Occipital lobe (tissue), 3 donors: ENCODE measurements at places on chromosomes 4 and X. TPM values are rescaled to one million over a fixed set of nuclear protein-coding genes. Genes with fewer than 3 reads are reported as not detected.
A peak's percentile ranks its signal among the peaks of the same experiment; 100 is the strongest.

GRCh38 chr4:7427831-7428260, 6.9 kb downstream of the PSAPL1 start:
- DNase-seq, result no peak

- DNase-seq, result no peak
Measured at GRCh38 chr4:132502096-132502552, 647.0 kb upstream of the PCDH10 start.

DNA sequence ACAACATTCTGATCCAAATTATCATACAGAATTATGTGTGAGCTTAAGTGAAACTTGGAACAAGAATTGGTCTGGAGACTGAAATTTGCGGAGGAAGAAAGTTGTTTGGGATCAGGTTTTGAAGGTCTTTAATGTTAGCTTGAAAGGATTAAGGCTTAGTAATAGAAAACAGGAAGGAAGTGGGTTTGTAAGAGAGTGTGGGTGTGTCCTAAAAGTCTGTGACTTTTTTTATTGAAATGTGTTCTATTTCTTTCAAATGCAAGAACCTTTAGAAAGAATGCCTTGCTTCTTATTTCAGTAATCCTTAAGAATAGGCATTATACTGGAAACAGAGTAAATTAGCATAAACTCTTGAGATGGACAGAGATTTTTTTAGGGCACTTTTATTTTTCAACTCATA, 198.0 kb downstream of the GALNTL6 start:
- no peak for DNase-seq

GRCh38 chrX:107654566-107654871, 26.2 kb downstream of the PRPS1 start:
- DNase-seq, result no peak

CSAG3 gene
- total RNA-seq, result not detected

GRCh38 chr4:16783119-16783518, 115.3 kb downstream of the LDB2 start:
- no peak for DNase-seq

DNA sequence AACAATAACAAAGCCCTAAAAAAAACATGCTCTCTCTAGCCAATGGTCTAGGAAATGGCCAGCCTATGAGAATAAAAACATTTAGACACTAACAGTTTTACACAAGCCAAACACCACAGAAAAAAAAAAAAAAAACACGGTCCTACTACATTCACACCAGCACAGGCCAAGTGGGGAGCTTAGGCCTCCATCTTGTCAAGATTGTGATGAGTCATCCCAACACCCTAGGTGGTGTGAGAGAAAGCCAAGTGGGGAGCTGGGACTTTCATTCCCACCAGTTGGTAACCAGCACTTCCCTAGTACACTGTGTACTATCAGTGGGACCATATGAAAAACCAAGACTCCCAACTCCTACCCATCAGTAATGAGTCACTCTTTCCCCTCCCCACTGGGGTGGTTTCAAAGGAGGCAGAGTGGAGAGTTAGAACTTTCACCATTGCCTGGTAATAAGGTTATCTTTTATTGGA, 95.6 kb downstream of the ADAMTS3 start:
- DNase-seq, result no peak

GPR119 gene
- total RNA-seq, result not detected

TSPYL2 gene
- total RNA-seq, result 7.0 TPM

DNA sequence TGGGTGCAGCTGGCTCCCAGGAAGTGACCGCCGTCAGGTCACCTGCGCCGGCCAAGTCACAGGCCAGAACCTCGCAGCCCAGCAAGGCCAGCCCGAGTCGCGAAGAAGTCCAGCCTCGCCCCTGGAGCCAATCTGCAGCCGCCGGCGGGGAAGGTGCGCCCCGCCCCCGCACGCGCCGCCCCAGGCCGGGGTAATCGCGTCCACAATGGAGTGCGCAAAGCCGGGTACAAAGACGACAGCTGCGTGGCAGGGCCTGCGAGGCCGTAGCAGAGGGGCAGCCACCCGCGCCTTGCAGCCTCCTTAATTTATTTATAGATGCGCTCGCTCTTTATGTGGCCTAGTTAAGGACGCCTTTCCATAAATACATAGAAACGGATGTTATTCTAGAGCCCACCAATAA, 139.4 kb upstream of the CPEB2 start:
- no peak for DNase-seq

DNA sequence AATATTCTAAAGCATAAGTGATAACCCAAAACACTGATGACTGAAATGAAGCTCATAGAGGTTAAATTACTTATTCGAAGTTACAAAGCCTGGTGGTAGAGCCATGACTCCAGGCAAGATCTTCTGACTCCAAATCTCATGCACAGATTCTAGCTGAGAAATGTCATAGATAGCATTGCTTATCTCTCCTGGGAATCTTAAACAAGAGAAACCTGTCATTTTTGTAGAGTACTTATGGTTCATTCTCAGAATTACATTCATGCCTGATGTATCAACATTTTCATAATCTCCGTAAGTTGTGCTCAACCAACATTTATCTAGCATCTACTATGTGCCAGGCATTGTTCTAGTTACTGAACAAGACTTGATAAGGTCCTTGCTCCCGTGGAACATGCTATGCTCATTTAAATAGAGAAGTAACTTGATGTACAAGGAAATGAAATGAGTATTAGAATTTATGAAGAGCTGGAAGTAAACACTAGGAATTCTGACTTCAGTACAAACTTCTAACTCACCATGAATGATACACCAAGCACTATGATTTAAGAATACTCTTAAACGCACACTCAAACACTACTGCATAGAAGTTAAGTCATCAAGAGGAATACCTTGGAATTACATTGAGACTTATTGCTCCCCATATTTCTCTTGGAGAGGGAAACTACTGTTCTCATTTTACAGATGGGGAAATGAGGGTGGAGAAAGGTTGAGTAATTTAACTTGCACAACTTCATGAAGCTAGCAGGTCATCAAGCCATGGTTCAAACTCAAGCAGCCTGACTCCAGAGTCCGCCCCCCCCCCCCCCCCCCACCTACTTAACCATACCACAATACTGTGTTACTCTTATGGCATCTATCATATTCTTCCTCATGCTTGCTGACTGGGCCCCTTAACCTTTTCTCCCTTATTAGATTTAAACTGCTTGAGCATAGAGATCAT, 45.4 kb downstream of the MBNL3 start:
- no peak for DNase-seq

DNA sequence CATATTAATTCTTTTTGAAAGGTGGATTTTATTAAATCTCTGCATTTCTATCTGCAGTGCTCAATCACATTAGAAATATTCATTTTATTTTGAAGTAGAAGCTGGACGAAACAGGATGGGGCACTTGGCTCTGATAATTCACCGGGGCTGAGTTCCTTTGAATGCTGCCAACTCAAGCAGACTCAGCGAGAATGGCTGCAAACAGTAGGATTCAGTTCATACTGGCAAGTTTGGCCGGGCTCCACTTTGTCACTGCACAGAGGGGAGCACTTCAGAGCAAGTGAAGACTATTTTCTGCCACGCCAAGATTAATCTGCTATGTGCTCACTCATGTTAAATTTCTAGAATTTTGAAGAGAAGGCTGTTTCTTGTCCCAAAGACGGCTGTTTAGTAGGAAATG, 30.7 kb upstream of the KLHL8 start:
- peak; percentile 32 for DNase-seq

- DNase-seq, result peak; percentile 36
Measured at GRCh38 chr4:24470666-24471485, 113.5 kb downstream of the DHX15 start.

- no peak for DNase-seq
Measured at GRCh38 chr4:6594826-6595355, 19.9 kb downstream of the MAN2B2 start.

AFF2 gene
- total RNA-seq, result 343 TPM

DNA sequence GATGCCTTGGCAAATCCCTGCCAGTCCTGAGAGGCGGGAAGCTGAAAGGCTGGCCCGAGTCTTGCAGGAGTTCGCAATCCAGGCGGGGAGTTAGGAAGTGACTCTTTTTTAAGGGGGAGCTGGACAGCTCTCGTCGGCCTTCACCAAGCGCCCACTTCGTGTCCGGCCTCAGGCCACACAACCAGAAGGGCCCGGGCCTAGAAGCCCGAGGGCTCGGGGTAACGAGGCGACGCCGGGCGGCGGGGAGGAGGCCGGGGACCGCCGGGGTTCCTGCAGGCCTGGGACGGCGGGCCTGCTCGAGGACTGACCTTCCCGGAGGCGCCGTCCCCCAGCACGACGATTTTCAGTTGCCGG, 395 bp downstream of the RAB28 start:
- peak; percentile 26 for DNase-seq

DNA sequence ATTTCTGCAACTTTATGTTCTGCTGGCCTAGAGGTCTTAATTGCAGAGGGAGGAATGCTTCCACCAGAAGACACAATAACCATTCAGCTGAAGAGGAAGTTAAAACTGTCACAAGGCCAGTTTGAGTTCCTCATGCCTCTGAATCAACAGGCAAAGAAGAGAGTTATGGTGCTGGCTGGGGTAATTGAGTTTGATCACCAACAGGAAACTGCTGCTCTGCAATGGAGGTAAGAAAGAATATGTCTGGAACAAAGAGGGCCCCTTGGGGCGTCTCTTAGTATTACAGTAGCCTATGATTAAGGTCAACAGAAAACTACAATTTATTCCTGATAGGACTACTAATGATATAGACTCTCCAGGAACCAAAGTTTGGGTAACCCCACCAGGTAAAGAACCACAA, 744.0 kb downstream of the FSTL5 start:
- no peak for DNase-seq

GRCh38 chr4:84477738-84478137, 21.4 kb downstream of the NKX6-1 start:
- no peak for DNase-seq

SRD5A3 gene
- total RNA-seq, result 10.3 TPM
